Dermis microvascular lymphatic vessel endothelial cell (primary cell): ENCODE measurements at places on chromosomes 7 and 10. TPM values are rescaled to one million over a fixed set of nuclear protein-coding genes. Genes with fewer than 3 reads are reported as not detected.

Gene ENTPD1
- 5.3 and 6.2 TPM in 2 replicates for total RNA-seq

Gene SPDYE5
- under 0.01 TPM in 1 of 2 replicates, not detected in the other for total RNA-seq

Gene LRRC4
- 0.77 and 0.89 TPM in 2 replicates for total RNA-seq

Gene SLC39A12
- total RNA-seq = under 0.01 TPM in 1 of 2 replicates, not detected in the other

DNA sequence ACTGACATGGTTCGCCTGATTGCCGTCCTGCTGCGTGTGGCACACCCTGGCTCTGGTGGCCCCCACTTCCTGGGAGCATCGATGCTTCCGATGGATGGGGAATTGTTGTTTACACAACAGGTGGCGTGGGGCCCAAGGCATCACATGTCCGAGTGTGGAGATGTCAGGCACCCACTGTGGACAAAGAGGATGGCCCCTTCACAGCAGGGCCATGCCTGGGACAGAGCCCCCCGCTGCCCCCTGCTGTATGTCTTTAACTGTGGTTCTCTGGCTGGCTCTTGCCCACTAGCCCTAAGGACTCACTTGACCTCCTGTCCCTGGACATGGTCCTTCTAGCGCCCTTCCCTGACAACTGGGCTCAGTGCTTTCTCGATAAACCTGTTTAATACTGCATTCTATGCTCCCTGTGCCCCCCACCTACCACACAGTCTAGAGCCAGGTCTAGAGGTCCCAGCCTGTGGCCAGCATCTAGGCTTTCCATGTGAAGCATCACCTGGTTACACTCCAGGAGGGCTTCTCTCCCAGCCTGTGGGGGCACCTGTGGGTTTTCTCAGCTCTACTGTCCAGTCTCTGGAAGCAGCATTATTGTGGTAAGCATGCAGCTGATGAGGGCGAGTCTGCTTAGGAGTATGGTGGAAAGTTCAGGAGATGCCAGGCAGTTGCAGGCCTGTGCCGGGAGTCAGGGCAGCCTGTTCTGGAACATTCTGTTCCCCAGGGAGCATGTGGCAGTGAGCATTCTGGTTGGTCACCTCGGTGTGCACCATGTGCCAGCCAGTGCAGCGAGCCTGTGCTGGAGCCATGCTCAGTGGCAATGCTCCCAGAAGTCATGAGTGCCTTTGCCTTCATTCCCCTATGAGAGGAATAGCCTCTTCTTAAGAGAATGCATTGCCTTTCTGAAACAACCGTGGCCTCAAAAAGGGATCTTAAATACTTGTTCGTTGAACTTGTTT, 10.4 kb downstream of the ADCY1 start:
- DNase-seq = no peak

- DNase-seq = no peak
Measured at GRCh38 chr10:24533981-24534380, 189.7 kb downstream of the ARHGAP21 start.

- DNase-seq = no peak
Measured at GRCh38 chr10:100620087-100620835, 84.5 kb downstream of the HIF1AN start.

GRCh38 chr7:80187279-80187678, 52.6 kb downstream of the GNAI1 start:
- DNase-seq = no peak

DNA sequence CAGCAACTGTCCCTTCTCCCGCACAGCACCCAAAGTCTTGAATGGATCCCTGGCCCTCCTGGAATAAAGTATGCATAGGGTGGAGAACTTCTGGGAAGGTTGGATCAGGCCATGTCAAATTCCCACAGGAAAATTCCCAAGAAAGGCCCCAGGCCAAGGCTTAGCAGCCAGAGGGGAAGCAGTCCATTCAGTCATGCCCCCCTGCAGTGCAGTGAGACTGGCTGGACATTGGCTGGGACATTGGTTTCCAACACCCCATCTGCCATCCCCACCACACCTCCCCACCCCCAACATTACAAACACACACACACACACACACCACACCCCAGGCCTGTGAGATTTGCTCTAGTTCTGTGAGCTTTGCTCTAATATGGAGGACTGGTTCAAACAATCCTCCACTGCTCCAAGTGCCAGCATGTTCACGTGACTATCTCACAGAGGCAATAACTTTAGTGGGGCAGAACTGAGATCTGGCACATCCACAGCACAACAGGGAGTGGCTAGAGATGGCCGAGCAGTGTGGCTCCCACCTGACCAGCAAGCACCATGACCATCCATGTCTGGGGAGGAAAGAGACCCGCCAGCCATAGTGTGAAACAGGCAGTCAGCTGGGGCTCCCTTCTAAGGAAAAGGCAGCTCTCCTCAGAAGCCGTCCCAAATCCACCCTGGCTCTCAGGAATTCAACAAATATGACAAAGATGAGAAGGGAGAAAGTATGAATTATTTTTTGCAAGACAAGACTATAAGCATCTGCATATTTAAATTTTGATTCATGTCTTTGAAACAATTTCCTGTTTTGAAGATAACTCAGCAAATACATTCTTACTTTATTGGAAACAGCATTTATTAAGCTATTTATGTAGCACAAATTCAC, 6.7 kb upstream of the FAM170B start:
- no peak for DNase-seq

DNA sequence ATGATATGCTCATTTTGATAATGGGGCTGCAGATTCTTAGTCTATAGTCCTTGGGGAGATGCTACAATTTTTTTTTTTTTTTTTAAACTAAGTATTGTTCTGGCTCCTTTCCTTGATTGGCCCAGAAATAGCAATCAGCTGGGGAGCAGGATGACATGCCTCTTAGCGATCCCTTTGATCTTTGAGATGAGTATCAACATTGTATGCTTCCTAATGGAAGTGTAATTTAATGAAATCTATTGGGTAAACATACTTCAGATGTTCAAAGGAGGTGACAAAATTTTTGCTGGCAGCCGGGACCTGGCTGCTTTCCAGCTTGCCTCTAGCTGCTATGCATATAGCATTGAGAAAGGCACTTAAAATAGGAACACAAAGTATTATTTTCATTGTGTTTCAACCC, 43.5 kb downstream of the VTI1A start:
- DNase-seq = peak; percentile 8

DNA sequence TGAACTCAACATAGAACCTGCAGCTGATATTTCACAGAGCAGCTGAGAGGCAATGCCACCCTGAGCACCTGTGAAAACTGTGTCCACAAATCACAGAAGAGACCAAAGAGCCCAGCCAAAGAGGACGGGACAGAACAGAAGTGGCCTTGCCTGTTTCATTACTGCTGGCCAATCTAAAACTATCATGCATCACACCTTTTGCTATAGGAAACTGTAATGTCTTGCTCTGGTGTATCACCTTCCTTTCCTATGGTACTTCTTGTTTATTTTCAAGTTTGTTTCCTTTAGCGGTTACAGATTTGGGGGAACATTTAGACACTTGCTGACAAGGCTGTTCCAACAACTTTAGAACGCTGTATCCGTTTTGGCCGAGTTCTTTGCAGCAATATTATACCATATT, 80.3 kb downstream of the PIP4K2A start:
- no peak for DNase-seq

DNA sequence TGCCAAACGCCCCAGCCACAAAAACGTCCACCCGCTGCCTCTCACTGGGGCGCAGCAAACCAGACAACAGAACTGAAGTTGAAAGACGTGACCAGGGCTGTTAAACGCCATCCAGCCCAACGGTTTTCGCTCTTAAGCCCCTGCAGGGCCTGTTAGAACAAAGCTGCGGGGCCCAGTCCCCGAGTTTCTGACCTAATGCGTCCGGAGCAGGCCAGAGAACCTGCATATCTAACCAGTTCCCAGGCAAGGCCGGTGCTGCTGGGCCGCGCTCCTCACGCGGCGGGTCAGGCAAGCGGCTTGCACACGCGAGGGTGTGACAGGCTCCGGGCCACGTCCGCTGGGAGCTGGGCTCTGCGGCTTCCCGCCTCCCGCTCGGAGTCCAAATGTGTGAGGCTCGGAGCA, 87.0 kb downstream of the PTPRN2 start:
- no peak for DNase-seq

- no peak for DNase-seq
Measured at GRCh38 chr10:112136486-112137153, 46.9 kb downstream of the GPAM start.

GRCh38 chr10:110667620-110668343, 23.6 kb downstream of the RBM20 start:
- DNase-seq = no peak

- no peak for DNase-seq
Measured at GRCh38 chr10:30977385-30977784, 54.3 kb downstream of the ZNF438 start.

GRCh38 chr7:24741679-24742505, 15.4 kb downstream of the GSDME start:
- DNase-seq = no peak

DNA sequence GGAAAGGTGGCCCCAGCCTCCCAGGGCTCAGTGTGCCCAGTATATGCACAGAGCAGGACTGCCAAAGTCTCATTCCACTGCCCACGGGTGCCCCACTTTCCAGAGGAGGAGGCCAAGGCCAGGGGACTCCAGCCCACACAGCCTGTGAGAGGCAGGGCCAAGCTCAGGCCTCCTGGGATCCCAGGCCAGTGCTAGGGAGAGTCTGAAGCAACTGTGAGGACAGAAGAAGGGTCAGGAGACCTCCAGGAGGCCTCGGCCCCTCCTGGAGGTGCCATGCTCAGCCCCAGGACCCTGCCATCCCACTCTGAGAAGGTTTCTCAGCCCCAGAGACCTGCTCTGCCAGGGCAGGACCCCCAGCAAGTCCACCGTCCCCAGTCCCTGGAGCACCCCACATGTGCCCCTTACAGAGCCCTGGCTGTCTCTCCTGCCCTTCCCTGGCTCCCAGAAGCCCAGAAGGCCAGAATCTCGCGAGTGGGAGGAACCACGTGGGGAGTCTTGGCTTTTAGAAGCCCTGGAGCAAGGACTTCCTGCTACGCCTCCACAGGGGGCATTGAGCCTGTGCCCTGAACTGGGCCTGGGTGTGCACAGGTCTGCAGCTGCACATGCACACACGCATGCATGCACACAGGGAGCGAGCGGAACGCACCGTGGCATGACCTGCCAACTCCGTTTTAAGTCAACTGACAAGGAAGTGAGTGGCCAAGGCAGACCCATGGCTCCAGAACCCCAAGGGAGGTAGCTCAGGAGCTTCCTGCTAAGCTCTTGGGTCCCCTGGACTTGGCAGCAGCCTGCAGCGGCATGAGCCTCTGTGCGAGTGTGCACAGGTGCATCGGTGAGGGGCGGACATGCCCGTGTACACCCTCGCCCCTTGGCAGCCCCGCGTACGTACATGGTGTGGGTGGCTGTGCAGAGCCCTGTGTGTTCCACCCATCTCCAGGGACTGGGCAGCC, 33.6 kb downstream of the ZCCHC24 start:
- no peak for DNase-seq
